ENCODE measurements at places on chromosomes 12 and 14. TPM values are rescaled to one million over a fixed set of nuclear protein-coding genes. Genes with fewer than 3 reads are reported as not detected.

CLEC1A gene
- not detected for total RNA-seq

CREBL2 gene
- 32.5 TPM for total RNA-seq

HHIPL1 gene
- 0.56 TPM for total RNA-seq

DRAM1 gene
- total RNA-seq = 27.5 TPM

TNFRSF1A gene
- 79.6 TPM for total RNA-seq

FKBP11 gene
- total RNA-seq = 5.0 TPM

AQP2 gene
- total RNA-seq = not detected

PZP gene
- total RNA-seq = not detected

SERPINA5 gene
- total RNA-seq = not detected

MTRFR gene
- total RNA-seq = 10.2 TPM

ATF1 gene
- total RNA-seq = 20.6 TPM

TAS2R14 gene
- total RNA-seq = 3.9 TPM

OR10G2 gene
- not detected for total RNA-seq

ETV6 gene
- total RNA-seq = 9.4 TPM

KRT82 gene
- not detected for total RNA-seq

B4GALNT3 gene
- not detected for total RNA-seq

SIX1 gene
- total RNA-seq = 8.6 TPM

ADAM21 gene
- 0.36 TPM for total RNA-seq

PIWIL1 gene
- not detected for total RNA-seq

TAMALIN gene
- total RNA-seq = 2.7 TPM

ULK1 gene
- 1.8 TPM for total RNA-seq

TAS2R31 gene
- 4.3 TPM for total RNA-seq

CIROP gene
- total RNA-seq = 0.28 TPM

TPPP2 gene
- total RNA-seq = not detected

SRSF5 gene
- total RNA-seq = 29.4 TPM

C14orf132 gene
- total RNA-seq = 6.9 TPM

LRRK2 gene
- total RNA-seq = 1.1 TPM

TRPV4 gene
- total RNA-seq = 1.1 TPM

HOXC6 gene
- not detected for total RNA-seq

POTEG gene
- not detected for total RNA-seq

PSMC1 gene
- 325 TPM for total RNA-seq

TGM1 gene
- total RNA-seq = 0.56 TPM

SLC4A8 gene
- total RNA-seq = 5.2 TPM

SYNE3 gene
- total RNA-seq = 5.0 TPM

CCDC198 gene
- total RNA-seq = not detected

GLIPR1L2 gene
- total RNA-seq = not detected

KRT79 gene
- not detected for total RNA-seq

KLRC1 gene
- not detected for total RNA-seq

HVCN1 gene
- 1.4 TPM for total RNA-seq

GLIPR1L1 gene
- total RNA-seq = not detected
